ENCODE measurements at places on chromosomes 4 and X. TPM values are rescaled to one million over a fixed set of nuclear protein-coding genes. Genes with fewer than 3 reads are reported as not detected.
A peak's percentile ranks its signal among the peaks of the same experiment; 100 is the strongest.

The AMTN gene
- not detected for polyA plus RNA-seq

The BTC gene
- polyA plus RNA-seq = 0.06 TPM

The SMAD1 gene
- 2.8 TPM for polyA plus RNA-seq

The SHOX gene
- polyA plus RNA-seq = not detected

The UGT2B15 gene
- not detected for polyA plus RNA-seq

The GAGE13 gene
- not detected for polyA plus RNA-seq

DNA sequence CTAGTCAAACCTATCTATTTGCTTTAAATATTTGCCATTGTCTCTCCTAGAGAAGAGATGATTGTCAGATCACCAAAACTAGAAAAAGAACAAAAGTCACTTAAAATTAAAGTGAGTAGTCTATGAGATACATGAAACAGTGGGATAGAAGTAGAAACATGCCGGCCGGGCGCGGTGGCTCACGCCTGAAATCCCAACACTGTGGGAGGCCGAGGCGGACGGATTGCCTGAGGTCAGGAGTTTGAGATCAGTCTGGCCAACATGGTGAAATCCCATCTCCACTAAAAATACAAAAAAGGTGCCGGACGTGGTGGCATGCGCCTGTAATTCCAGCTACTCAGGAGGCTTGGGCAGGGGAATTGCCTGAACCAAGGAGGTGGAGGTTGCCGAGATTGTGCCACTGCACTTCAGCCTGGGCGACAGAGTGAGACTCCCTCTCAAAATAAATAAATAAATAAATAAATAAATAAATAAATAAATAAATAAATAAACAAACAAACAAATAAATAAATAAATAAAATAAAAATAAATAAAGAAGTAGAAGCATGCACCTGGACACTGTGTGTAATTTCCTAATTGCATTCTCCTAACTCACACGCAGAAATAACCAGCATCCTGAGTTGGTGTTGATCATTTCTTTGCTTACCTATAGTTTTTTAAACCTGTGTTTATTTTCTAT lies 299.5 kb downstream of the PDHA2 start:
- no peaks in the 10 kb centered on the region for H3K27me3 ChIP-seq
- no peaks in the 10 kb centered on the region for H3K36me3 ChIP-seq
- no peak overlapping the region for H3K27ac ChIP-seq
- DNase-seq = no peak
- no peaks in the 10 kb centered on the region for H3K4me1 ChIP-seq

GRCh38 chr4:127730142-127730913 lies at the start of gene SLC25A31:
Gene SLC25A31 (plus strand): TSS chr4:127730400. CDS start chr4:127730546, 146 bp downstream.
- H3K4me1 ChIP-seq = no peaks in the 10 kb centered on the region
- H3K27ac ChIP-seq = no peak within 1 kb of the TSS
- no peak within 1 kb of the TSS for H3K4me3 ChIP-seq
- no peaks in the 10 kb centered on the region for H3K27me3 ChIP-seq
- DNase-seq = peak; percentile 74

GRCh38 chrX:33336783-33337182 lies 125.4 kb upstream of the DMD start:
- no peaks in the 10 kb centered on the region for H3K27me3 ChIP-seq
- no peak for DNase-seq
- H3K4me3 ChIP-seq = no peak overlapping the region

- no peak overlapping the region for H3K4me3 ChIP-seq
- no peak overlapping the region for H3K27ac ChIP-seq
- H3K4me1 ChIP-seq = no peaks in the 10 kb centered on the region
- H3K36me3 ChIP-seq = peaks cover 6% of the 10 kb centered on the region
Measured at GRCh38 chr4:80026100-80026499, 46.9 kb downstream of the ANTXR2 start.

DNA sequence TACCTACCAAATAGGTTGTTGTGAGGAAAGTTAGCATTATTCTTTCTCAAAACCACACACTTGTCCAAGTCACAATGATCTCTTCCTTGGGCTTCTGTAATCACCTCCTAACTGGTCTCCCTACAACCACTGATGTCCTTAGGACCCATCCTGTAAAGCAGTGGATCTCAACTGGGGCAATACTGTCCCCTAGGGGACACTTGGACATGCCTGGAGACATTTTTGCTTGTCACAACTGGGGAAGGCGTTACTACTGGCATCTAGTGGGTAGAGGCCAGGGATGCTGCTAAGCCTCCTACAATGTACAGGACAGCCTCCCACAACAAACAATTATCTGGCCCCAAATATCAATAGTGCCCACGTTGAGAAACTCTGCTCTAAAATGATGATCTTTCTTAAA lies 118.7 kb upstream of the AP1S2 start:
- H3K4me1 ChIP-seq = no peaks in the 10 kb centered on the region
- no peak for DNase-seq
- no peaks in the 10 kb centered on the region for H3K36me3 ChIP-seq
- no peak overlapping the region for H3K27ac ChIP-seq

DNA sequence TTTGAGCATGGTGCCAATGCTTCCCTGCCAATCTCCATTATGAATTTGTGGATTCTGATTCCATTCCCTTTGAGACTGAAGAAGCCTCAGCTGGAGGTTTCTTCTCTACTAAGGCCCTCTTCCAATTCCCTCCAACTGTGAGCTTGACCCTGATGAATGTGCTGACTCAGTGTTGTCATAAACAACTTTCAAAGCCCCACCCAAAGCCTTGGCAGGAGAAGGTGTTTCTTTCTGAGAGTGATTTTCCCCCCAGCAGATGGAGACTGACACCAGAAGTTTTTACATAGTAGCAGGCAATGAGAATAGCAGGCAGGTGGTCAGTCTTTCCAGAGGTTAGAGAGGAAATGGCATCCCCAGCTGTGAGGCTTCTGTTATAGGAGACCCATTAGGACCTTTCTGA lies 53.1 kb downstream of the OCRL start:
- H3K36me3 ChIP-seq = peaks cover 26% of the 10 kb centered on the region
- no peaks in the 10 kb centered on the region for H3K27me3 ChIP-seq
- no peak overlapping the region for H3K27ac ChIP-seq
- H3K4me3 ChIP-seq = no peak overlapping the region

- no peaks in the 10 kb centered on the region for H3K36me3 ChIP-seq
- peaks cover 4% of the 10 kb centered on the region for H3K4me1 ChIP-seq
- no peak for DNase-seq
- peak overlapping the region; percentile 62 for H3K27ac ChIP-seq
- H3K4me3 ChIP-seq = no peak overlapping the region
Measured at GRCh38 chr4:125390126-125390525, 75.4 kb downstream of the FAT4 start.

GRCh38 chr4:1572521-1572920 lies 111.6 kb downstream of the FAM53A start:
- DNase-seq = peak; percentile 56
- H3K27ac ChIP-seq = no peak overlapping the region
- H3K27me3 ChIP-seq = no peaks in the 10 kb centered on the region
- no peaks in the 10 kb centered on the region for H3K4me1 ChIP-seq
- H3K36me3 ChIP-seq = no peaks in the 10 kb centered on the region

- H3K27me3 ChIP-seq = peaks cover 6% of the 10 kb centered on the region
- H3K27ac ChIP-seq = no peak overlapping the region
- H3K4me1 ChIP-seq = no peaks in the 10 kb centered on the region
- H3K36me3 ChIP-seq = no peaks in the 10 kb centered on the region
- no peak overlapping the region for H3K4me3 ChIP-seq
Measured at GRCh38 chrX:650324-650723, 19.7 kb downstream of the SHOX start.

DNA sequence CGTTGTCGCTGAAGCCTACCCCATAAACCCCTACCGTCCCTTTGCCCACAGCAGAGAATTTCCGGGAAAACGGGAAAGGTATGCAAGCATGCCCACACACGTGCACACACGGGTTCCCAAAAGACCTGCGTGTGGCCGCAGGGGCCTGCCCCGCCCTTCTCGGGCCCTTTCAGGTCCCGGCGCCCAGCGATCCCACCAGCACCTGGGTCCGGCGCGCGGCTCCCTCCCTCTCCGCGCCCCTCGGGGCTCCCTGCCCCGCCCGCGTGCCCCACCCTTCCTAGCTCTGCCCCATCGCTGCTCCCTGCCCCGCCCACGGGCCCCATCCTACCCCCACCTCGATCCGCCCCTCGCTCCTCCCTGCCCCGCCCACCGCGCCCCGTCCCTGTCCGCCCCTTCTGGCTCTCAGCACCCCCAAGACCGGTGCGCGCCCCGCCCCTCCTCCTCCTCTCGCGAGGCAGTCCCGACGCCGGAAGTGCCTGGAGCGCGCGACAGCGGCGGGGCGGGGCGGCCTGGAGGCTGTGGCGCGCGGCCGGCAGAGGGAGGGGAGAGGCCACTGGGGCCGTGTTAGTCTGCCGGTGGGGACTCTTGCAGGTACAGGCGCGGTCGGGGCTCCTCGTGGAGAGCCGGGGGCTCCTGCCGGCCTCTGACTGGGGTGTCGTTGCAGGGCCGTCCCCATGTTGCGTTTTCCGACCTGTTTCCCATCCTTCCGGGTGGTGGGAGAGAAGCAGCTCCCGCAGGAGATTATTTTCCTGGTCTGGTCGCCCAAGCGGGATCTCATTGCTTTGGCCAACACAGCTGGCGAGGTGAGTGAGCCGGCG lies at the start of gene ANAPC4:
Gene ANAPC4, plus strand, starts transcription at position 510 of the 818 bp plus-strand sequence. Its CDS starts 165 bp downstream, at position 675.
- peak; percentile 99 for DNase-seq
- peak within 1 kb of the TSS; percentile 77 for H3K27ac ChIP-seq
- H3K27me3 ChIP-seq = no peaks in the 10 kb centered on the region
- H3K4me1 ChIP-seq = peaks cover 18% of the 10 kb centered on the region

DNA sequence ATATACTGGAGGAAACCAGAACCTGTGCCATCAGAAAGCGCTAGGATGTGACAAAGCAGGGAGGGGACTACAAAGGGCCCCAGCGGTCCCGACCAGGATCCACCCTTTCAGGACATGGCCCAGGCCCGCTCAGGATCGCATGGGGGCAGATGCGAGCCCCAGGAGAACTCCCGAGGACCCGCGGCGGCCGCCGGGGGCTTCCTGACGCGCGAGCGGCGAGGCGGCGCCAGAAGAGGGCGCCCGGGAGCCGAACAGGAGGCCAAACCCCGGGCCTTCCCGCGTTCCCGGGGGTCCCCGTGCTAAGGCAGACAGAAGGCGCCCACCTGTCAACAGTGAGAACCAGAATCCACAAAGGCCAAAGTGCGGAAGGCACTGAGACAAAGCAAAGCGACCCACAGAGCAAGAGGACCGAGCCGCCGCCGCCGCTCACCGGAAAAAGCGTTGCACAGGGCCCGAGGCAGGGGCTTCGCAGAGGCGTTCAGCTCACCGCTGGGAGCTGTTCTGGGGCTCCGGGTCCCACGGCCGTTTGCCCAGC lies 7.3 kb upstream of the OPN1LW start:
- no peaks in the 10 kb centered on the region for H3K36me3 ChIP-seq
- peak overlapping the region; percentile 85 for H3K27ac ChIP-seq
- H3K27me3 ChIP-seq = no peaks in the 10 kb centered on the region
- peaks cover 11% of the 10 kb centered on the region for H3K4me1 ChIP-seq

DNA sequence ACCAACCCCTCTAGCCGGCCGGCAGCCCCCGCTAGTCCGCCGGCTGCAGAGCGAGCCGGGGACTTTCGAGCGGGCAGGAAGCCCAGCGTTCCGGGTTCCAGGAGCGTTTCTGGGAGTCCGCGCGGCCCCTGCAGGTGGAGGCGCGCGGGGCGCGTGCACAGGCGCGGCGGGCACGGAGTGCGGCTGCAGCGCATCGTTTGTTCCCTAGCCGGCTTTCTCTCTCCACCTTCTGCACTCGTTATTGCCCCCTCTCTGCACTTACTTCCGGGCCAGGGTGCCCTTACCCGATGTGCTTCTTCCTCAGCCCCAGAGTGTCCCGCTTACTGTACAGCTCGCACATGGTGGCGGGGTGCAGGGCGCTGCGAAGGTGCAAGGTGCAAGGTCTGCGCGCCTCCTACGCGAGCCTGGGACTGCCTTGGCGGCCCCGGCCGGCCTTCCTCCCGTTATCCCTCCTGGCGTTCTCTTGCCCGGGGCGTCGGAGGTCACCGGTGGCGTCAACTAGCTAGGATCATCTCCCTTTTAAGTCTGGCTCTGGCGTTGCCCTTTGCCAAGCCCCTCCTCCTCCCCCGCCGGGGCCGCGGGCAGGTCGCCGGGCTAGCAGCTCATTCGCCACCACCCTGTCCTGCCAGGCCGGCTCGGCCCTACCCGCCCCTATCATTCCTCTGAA lies at the start of gene ETNPPL:
Gene ETNPPL, minus strand, starts transcription at position 495 of the 667 bp plus-strand sequence. Its CDS starts 155 bp downstream, at position 340.
- H3K27ac ChIP-seq = no peak within 1 kb of the TSS
- H3K4me1 ChIP-seq = no peaks in the 10 kb centered on the region
- peaks cover 50% of the 10 kb centered on the region for H3K27me3 ChIP-seq
- no peaks in the 10 kb centered on the region for H3K36me3 ChIP-seq
- H3K4me3 ChIP-seq = peak within 1 kb of the TSS; percentile 49

- H3K4me1 ChIP-seq = no peaks in the 10 kb centered on the region
- no peak for DNase-seq
- H3K27me3 ChIP-seq = no peaks in the 10 kb centered on the region
- H3K4me3 ChIP-seq = no peak overlapping the region
Measured at GRCh38 chr4:3220476-3221183, 28.3 kb upstream of the MSANTD1 start.

GRCh38 chrX:15507005-15507404 lies 6.4 kb downstream of the BMX start:
- H3K4me1 ChIP-seq = no peaks in the 10 kb centered on the region
- no peak for DNase-seq
- H3K4me3 ChIP-seq = no peak overlapping the region
- H3K36me3 ChIP-seq = peaks cover 8% of the 10 kb centered on the region
- no peak overlapping the region for H3K27ac ChIP-seq
